ENCODE measurements at places on chromosomes 16 and 17. TPM values are rescaled to one million over a fixed set of nuclear protein-coding genes. Genes with fewer than 3 reads are reported as not detected.

Gene CCNF
- 14.5 TPM for total RNA-seq

- DNase-seq = no peak
Observed at GRCh38 chr16:82857693-82858365, 231.1 kb downstream of the CDH13 start.

DNA sequence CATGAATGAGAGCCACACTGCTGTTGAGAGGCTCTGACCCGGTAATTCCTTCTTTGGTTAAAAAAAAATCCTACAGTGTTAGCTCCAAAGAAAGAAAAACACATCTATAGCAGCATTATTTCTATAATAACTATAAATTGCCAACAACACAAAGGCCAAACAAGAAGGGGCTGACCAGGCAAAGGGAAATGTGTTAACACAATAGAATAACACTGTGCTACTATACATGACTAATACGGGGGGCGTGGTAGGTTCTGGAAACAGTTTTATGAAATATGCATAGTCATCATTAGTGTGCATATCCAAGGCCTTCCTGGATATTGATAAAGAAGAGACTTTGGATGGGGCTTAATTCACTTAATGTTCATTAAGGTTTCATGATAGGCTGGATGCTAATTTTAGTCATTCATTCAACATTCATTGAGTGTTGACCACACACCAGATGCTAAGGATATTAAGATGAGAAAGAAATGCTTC, 50.0 kb upstream of the CCL1 start:
- DNase-seq = no peak

DNA sequence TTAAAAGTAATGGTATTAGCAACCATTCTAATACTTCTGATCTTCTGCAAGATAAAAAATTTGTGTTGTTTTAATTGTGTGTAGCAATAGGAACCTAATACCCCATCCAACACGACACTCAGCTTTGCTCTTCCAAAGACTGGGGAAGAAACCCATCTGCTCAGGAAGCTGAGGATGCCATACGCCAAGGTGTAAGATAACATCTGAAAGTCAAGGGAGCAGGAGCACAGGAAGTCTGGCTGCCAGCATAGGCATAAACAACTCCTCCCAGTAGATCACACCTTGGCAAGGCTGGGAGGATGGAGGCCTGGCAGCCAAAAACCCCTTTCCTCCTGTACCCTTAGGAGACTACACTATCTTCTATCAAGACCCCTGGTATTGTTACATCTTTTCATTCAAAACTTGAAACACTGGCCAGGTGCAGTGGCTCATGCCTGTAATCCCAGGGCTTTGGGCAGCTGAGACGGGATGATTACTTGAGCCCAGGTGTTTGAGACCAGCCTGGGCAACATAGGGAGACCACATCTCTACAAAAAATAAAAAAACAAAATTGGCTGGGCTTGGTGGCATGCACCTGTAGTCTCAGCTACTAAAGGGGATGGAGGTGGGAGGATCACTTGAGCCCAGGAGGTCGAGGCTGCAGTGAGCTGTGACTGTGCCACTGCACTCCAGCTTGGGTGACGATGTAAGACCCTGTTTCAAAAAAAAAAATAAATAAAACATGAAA, 5.7 kb upstream of the SPHK1 start:
- DNase-seq = no peak

GRCh38 chr17:77420095-77420803, 279.5 kb downstream of the SEC14L1 start:
- no peak for DNase-seq

Gene CACNA1H
- total RNA-seq = 17.6 TPM

DNA sequence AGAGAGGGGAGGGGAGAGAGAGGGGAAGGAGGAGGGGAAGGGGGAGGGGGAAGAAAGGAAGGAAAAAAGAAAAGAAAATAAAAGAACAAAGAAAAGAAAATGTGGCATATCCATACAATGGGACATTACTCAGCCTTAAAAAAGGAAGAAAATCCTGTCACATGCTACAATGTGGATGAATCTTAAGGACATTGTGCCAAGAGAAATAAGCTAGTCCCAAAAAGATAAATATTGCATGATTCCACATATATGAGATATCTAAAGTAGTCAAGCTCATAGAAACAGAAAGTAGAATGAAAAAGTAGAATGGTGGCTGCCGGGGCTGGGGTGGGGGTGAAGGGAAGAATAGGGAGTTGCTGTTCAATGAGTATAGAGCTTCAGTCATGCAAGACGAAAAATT, 40.4 kb downstream of the CNGB1 start:
- no peak for DNase-seq

Gene OR2C1
- not detected for total RNA-seq

DNA sequence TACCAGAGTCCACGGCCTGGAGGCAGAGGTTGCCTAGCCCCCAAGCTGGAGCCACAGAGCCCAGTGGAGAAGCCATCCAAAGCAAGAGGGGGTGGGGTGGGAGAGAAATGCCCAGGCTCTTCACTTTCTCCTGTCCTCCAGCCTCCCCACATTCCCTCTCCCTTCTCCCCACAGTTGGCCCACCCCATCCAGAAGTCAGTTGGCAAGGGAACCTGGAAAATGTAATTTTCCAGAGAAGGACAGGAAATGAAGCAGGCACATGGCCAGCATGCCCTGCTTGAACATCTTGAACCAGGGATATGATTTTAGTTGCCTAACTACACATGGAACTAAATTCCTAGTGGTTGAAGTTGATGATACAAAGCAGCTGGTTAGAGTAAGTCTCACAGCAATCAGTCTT, 73.3 kb upstream of the IRX6 start:
- no peak for DNase-seq

- DNase-seq = no peak
Observed at GRCh38 chr16:54939510-54940278, 9.0 kb downstream of the IRX5 start.

Gene IGSF6
- total RNA-seq = not detected

Gene SP6
- total RNA-seq = 0.05 TPM

DNA sequence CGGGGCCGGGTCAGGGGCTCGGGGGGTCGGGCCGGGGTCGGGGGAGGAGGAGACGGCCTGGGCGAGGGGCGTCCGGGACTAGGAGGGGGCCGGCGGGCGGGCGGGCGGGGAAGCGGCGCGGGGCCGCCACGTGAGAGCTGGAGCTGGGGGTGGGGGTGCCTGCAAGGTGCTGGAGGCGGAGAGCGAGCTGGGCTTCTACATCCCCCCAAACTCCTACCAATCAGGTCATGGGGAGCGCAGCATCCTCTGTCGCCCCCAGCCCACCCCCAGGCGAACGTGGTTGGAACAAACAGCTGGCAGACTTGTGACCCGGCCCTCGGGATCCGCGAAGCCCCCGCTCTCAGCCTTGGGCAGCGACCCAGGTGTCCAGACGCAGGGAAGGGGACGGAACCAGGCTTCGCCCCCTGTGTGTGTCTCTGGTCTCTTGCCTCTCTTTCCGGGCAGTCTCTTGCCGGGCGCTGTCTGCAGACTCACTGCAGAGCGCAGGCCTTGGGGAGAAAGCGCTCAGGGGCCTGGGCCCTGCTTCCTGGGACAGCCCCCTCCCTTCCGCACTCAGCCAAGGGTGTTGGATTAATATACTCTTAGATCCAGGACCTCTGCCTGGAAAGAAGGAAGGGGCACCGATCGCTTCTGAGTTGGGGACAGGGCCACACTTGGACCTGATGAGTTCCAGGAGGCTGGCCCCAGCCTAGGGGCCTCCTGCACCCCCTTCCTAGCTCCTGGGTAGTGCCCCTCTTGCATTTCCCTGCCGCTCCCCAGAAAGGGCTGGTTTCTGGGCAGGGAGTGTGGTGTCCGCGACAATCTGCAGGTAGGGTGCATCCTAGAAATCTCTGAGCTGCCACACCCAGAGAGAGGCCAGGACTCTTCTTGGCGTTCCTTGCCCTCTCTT, 722 bp downstream of the RASL10B start:
- no peak for DNase-seq

- DNase-seq = no peak
Observed at GRCh38 chr16:72764015-72764654, 283.8 kb downstream of the ZFHX3 start.

DNA sequence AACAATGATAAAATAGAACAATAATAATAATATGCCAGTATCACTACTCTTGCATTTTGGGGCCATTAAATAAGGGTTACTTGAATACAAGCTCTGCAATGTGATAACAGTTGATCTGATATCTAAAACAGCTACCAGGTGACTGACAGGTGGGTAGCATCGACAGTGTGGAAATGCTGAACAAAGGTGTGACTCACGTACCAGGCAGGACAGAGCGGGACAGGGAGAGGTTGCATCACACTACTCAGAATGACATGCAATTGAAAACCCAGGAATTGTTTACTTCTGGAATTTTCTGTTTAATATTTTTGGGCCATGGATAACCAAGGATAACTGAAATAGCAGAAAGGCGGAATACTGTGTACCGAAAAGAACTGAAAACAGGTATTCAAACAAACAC, 15.8 kb upstream of the ZNF19 start:
- no peak for DNase-seq

DNA sequence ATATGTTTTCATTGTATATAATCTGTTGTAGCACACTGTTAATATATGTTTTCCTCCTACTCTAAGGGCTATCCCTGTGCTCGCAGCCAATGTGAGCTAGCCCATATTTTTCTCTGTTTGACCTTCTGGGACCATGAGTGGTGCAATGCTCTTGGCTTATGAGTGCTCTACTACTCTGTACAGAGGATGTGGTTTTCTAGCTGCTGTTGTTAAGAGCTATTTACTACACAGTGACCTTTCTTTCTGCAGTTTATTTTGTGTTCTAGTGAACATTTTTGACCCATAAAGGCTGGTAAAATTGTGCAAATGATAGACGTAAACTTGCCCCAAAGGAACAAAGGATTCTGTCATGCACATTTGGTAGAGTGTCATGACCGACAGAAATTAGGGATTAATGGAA, 84.1 kb upstream of the CPHXL start:
- peak; percentile 91 for DNase-seq

GRCh38 chr16:58127033-58127556, 2.1 kb downstream of the CFAP20 start:
- peak; percentile 29 for DNase-seq

Gene ADAP2
- total RNA-seq = 0.05 TPM

- no peak for DNase-seq
Observed at GRCh38 chr17:40659911-40660310, 5.1 kb downstream of the KRT222 start.

Gene RND2
- total RNA-seq = not detected

- peak; percentile 76 for DNase-seq
Observed at GRCh38 chr16:64153718-64154117, 968.1 kb downstream of the CDH11 start.

GRCh38 chr17:7849130-7849750, 5.6 kb upstream of the TMEM88 start:
- no peak for DNase-seq

GRCh38 chr16:85347213-85347591, 234.9 kb upstream of the CIBAR2 start:
- peak; percentile 66 for DNase-seq

- no peak for DNase-seq
Observed at GRCh38 chr17:82931699-82932517, 92.1 kb upstream of the ZNF750 start.

DNA sequence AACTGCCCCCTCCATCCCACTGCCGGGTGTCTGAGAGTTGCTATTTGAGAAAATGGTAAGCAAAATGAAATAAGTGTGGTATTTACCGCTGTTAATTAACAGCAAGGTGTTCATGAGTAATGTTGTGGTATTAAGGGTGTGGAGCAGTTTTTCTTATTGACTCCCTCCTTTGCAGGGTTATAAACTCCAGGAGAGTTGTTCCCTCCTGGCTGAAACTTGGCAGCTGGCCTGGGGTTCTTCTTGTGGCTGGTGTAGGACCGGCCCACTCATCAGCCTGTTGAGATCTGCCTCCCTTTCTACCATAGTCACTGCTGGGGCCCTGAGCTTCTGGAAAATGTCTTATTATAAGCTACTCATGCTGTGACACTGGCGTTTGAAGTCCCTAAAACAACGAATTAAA, 128.6 kb downstream of the SOX9 start:
- DNase-seq = no peak

DNA sequence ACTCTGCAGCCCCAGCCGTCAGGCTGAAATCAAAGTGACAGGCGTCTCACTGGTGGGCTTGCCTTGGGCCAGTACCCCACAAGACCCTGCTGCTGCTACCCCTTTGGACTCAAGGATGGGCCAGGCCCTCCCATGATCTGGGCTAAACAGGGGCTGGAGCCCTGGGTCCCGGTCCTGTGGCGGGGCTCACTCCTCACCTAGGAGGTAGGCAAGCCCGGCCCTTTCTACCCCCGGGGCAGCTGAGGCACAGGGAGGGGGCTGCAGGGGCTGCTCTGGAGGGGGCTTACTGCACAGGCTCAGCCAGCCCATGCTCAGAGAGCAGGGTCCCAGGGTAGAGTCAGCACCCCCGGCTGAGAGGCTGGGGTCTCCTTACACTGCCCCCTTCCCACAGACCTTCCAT, 23.6 kb downstream of the KATNB1 start:
- no peak for DNase-seq

GRCh38 chr16:84195201-84196093, 4.5 kb downstream of the ADAD2 start:
- no peak for DNase-seq

DNA sequence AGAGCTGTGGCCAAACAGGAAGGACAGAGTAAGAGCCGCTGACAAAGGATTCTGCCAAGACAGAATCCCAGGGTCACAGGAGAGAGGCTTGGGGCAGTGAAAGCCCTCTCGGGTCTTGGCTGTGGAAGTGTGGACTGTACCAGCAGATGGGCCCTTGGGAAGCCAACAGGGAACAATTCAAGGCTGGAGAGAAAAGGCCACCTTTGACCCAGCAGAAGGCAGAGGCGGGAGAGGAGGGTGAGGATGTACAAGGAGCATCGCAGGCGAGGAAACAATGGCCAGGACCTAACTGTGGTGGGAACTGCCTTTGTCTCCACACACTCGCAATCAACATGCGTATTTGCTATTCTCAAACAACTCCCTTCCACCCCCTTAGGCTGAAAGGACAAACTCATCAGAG, 15.7 kb downstream of the CARHSP1 start:
- DNase-seq = no peak

DNA sequence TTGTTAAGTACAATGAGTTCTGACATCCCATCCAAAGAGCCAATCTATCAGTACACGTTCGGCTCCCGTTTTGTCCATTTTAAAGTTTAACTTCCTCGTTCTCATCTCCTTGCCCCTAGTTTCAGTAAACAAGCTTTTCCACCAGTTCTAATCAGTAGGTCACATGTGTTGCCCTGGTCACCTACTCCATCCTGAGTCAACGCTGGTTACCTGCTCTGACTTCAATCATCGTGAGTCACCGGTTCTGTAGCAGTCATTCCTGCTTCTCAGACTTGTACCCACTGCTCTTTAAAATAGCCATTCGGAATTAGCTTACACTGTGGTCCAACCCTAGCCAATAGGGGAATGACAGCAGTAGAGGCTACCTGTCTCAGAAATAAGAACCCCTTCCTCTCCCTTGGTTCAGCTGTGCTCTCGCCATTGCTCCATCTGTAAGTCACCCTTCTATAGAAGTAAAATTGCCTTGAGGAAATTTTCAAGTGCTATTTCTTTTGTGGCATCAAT, 191.0 kb downstream of the CPPED1 start:
- DNase-seq = no peak

DNA sequence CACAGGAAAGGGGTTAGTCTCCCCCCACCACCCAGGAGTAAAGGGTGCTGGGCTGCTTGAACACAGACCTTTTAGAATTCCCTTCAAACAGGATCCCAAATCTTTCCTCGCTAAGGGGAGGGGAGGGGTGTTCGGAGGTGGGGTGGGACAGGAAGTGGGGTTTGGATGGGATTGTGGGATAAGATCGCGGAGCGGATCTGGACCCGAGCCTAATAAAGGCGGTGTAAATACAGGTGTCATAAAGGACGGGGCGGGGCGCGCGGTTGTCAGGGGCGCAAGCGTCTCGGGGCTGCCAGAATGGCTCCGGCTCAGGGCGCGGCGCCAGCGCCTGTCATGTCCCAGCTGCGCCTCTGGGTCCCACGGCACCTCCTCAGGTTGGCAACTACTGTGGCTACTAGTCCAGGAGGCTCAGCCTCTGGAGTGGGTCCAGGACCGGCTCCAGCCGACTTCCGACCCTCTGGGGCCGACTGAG, 59.8 kb upstream of the FBXO47 start:
- no peak for DNase-seq
